RWPE1 (cell line): ENCODE measurements at places on chromosomes 12 and 14.

- DNase-seq: no peak
These were observed 44.8 kb upstream of the PCED1B start for GRCh38 chr12:47034661-47035060.

DNA sequence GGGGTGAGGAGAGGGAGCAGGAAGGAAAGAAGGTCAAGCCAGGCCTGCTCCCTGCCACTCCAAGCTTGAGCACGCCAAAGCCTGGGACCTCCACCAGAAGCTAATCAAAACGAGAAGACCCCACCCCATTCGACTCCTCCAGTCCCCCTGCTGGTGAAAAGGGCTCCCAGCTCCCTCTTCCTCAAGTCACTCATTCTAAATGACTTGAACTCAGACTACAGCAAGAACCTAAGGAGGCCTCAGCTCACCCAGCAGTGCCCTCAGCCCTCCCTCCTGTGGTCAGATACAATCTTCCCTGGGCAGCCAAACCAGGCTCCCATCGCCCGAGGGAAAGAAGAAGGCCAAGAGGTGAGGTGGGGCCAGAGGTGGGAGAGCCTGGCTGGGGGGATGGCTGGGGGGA is 17.4 kb downstream of the HDAC7 start:
- no peak for DNase-seq

DNA sequence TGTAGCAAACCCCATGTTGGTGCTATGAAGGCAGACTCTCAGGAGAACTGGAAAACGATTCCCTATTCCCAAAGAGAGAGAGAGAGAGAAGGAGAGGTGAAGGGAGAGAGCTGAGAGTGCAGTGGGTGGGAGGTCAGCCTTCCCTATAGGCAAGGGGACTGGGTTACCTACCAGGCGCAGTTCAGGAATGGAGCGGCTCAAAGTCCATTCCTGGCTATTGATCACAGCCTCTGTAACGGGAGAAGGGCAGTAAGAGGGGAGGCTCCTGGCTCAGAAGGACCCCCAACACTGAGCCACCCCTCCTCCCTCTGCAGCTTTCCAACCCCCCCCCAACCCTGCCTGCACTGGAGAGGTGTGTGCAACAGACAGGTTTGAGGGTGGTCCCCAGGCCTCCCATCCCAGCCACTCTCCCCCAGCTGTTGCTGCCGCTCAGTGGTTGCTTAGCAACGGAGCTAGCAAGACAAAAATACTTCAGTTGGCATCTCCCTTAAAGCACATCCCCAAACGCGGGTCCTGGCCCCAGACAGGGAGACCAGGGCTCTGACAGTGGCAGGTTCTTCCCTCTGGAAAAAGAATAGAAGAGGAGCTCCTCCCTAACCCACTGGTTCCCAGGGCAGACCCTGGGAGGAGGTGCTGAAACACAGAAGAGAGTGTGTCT is 3.2 kb downstream of the AGAP2 start:
- DNase-seq: no peak

GRCh38 chr14:26531894-26532293 is 65.9 kb downstream of the NOVA1 start:
- peak; percentile 11 for DNase-seq

DNA sequence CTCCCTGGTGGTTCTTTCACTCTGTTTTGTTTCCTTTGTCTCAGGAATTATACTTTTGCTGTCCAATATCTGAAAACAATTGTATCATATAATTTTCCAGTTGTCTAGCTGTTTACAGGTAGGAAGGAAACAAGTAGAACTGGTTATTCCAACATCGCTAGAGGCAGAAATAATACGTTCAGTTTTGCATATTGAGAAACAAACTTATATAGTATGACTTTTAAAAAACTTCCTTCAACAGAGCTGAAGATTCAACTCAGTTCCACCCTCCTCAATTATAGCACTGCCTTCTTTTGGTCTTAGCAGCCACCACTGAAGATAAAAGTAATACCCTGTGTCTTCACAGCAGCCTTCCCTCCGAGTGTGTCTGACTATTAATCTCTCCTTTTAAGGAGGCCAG is 214.3 kb downstream of the EFCAB11 start:
- DNase-seq: no peak

DNA sequence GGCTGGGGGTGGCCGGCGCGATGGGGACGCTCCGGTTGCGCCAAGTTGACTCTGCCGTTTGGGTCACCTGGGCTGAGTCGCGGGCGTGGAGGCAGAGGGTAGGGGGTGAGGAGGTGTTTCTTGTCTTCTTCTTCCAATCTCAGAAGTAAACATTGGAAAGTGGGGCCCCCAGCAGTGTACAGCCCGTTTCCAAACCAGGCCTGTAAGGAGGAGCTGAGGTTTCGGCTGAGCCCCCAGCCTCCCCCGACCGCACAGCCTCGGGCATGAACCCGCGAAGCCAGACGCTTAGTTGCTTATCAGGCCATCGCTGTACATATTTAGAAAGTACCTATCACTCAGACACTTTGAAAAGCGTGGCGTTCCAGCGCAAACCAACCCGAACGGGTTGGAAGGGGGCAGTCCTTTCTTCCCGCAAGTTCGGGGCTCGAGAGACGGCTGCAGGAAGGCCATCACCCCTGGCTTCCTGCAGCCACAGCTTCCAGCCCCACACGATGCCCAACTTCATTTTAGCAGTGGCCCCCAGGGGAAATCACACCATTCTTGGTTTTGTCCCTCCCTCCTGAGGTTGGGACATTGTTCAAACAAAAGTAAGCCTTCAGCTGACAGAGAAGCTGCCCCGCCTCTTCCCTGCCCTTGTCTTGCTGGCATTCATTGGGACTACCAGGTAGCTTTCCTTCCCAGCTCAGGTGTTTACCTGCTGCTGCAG is 164.1 kb downstream of the ZFP36L1 start:
- no peak for DNase-seq

DNA sequence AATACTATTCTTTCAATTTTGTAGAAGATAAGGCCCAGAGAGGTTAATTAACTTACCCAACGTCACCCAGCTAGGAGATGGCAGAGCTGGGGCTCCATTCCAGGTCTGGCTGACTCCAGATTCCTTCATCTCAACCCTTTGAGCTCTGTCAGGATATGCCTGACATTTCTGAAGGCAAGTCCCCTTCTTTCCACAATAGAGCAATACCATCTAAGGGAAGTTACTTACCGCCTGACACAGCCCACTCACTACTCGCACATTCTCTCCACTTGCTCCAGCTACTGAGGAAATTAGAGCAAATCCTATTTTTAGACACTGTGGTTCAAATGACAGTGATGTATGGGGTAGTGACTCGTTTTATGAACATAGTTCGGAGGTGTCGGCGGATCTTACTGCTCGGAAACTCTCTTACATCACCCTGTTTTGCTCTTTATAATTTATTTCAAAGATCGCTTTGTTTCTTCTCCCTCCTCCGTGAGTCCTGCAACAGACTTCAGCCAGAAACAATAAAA is 2.0 kb upstream of the WSCD2 start:
- no peak for DNase-seq

- DNase-seq: no peak
These were observed 48.3 kb upstream of the PLEKHG6 start for GRCh38 chr12:6262211-6262610.

GRCh38 chr12:47851303-47851952 is 31.7 kb upstream of the HDAC7 start:
- no peak for DNase-seq

GRCh38 chr12:71935594-71935993 is 3.1 kb upstream of the TPH2 start:
- no peak for DNase-seq

GRCh38 chr12:120357104-120357503 is 11.9 kb downstream of the MSI1 start:
- no peak for DNase-seq

- no peak for DNase-seq
These were observed 35.1 kb downstream of the RDH12 start for GRCh38 chr14:67736771-67737170.

DNA sequence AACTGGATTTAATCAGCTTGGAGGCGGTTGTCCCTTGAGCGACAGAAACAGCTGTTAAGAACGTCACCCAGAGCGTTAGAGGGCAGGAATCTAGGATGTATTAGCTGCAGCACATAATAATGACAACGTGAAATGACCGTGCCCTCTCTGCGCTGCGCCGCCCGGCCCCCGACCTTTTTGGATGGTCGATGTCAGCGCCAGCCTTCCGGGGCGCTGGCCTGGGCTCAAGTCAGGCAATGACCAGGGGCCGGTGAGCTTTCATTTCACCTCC is 427 bp upstream of the TMEM120B start:
- no peak for DNase-seq

GRCh38 chr12:104740668-104741067 is 217.4 kb downstream of the SLC41A2 start:
- DNase-seq: no peak
